ENCODE measurements at places on chromosomes 7 and 10. TPM values are rescaled to one million over a fixed set of nuclear protein-coding genes. Genes with fewer than 3 reads are reported as not detected.
A peak's percentile ranks its signal among the peaks of the same experiment; 100 is the strongest.

DNA sequence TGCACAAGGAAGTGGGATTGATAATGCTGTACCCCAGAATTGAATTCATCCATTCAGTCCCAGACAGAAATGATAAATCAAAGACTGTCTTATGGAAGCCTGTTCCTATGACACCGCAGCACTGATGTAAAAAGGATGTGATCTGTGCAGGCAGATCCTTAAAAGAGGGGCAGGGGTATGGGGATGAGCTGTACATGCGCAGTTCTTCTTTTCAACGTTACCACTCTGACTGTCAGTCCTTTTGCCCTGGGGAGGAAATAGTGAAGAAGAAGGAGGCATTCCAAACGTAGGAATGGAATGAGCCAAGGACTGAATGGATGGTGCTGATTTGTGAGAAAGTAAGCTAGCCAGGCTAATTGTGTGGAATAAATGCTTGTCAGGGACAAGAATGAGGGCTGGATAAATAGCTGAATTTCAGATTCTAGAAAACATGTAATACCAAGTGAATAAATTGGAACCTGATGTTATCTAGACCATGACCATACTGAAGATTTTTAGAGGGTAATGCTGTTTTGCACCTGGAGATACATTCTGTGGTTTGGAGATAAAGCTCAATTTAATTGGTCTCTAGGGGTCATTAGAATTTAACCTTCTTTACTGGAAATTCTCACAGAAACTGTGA lies 509.3 kb downstream of the SORCS3 start:
- no peak for DNase-seq

GRCh38 chr10:130790339-130790738 lies 521.2 kb downstream of the TCERG1L start:
- DNase-seq: no peak

- no peak for DNase-seq
Measured at GRCh38 chr10:117148284-117148683, 10.2 kb upstream of the VAX1 start.

GRCh38 chr10:22316286-22317075 lies at the start of gene COMMD3:
TSS of gene COMMD3 (plus strand) at chr10:22316388. CDS start at chr10:22316418, 30 bp downstream.
- peak; percentile 90 for DNase-seq

- DNase-seq: no peak
Measured at GRCh38 chr10:124124123-124124768, 30.8 kb upstream of the CHST15 start.

DNA sequence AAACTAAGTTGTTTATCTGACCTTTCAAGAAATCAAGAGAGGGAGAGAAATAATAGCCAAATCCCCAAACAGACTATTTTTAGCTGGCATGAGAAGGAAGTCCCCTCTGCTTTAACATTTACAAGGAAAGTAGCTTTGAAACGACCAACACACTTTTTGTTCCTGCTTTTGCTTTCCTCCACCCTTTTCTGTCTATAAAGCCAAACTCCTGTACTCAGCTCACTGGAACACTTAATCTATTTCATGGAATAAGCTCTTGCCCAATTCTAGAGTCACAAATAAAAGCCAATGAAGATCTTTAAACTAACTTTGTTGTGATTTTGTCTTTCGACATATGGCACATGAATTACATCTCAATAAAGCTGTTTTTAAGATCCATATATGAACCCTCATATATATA lies 86.8 kb upstream of the CCDC71L start:
- no peak for DNase-seq

DNA sequence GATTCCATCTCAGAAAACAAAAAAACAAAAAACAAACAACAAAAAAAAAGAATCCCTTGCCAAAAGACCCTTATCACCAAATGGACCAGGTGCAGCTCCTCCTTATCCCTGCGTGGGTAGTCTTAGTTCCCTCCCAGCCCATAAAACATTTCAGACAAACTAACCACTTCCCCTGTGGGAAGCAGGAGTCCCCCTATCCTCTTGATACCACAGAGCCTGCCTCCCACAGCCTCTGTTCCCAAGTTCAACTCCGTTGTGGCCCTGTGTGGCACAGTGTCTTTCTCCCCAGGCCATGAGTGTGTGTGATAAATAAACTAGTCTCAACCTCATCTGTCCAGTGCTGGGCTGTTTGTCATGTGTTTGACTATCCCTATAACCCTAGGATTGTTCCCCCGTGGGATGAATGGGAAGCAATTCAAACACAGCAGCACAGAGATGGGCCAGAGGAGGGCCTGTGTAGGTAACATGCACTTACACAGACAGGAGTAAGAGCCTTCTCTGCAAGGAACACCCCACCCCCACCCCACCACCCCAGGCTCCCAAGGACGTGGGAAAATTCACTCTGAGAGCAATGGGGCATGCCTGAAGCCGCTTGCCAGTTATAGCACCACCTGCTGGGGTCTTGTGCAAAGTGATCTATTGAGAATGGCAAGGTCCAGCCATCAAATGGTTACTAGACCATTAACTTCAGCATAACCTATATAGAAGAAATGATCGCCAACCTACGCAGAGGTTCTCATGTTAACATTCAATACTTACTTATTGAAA lies 147.1 kb upstream of the GHITM start:
- no peak for DNase-seq

NUDT13 gene
- total RNA-seq: 3.4 TPM

SLC13A1 gene
- not detected for total RNA-seq

NUDT5 gene
- 35.1 TPM for total RNA-seq

HYAL4 gene
- not detected for total RNA-seq

All from dorsolateral prefrontal cortex (tissue), 122 donors.